Mesendoderm (in vitro differentiated cells): ENCODE measurements at places on chromosomes 3 and 15.

- DNase-seq: peak; percentile 36
These were observed 10.8 kb downstream of the ZNF774 start for GRCh38 chr15:90362936-90363212.

- DNase-seq: peak; percentile 77
These were observed 30.5 kb upstream of the SRP14 start for GRCh38 chr15:40069178-40070165.

DNA sequence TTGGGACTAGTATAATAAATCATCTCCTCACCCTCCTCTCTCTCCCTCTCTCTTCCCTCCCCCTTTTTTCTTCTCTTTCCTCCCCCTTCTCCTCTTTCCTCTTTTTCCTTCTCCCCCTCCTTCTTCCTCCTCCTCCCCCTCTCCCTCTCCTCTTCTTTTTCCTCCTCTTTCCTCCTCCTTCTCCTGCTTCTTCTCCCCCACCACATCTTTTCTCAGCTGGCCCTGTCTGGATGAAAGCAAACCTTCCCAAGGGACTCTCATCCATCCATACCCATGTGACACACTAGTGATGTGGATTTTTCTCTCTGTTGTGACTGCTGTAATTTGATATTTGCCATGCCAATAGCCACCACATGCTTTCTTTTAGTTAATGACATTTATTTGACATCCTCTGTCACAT is 127.2 kb downstream of the EBLN2 start:
- DNase-seq: no peak

- DNase-seq: no peak
These were observed 2.2 kb upstream of the CD276 start for GRCh38 chr15:73681856-73682599.

DNA sequence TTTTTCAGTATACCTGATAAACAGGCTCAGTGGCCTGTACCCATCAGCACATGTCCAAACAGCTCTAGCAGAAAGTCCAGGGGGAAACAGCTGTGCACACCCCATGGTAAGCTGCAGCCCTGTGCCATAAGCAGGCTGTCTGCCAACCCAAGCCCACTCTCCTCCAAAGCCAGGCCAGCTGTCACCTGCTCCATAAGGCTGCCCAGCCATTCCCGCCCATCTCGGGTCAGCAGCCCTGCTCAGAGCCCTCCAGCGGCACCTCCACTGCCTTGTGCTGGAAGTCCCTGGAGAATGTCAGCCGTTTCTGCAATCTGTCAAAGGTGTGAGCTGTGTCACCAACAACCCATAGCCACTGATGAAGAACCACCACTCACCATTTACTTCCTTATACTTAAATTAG is 82.0 kb downstream of the NTRK3 start:
- no peak for DNase-seq

DNA sequence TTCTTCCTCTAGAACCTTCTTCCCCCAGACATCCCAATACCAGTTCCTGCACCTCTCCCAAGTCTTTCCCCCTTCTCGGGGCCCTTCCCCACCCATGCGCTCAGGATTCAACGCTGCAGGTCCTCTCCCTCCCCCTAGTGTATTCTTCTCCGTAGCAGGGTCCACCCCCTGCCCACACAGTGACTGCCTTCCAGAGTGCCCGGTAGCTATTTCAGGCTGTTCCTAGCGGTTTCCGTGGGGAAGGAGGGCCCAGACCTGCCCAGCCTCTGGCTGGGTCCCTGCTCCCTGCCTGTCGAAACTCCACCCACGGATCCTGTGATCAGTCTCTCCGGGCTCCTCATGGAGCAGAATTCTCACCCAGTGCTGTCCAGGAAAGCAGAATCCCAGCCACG is 45.2 kb upstream of the SEC61A1 start:
- DNase-seq: peak; percentile 21

- DNase-seq: no peak
These were observed 216.1 kb downstream of the SV2B start for GRCh38 chr15:91316126-91316525.

DNA sequence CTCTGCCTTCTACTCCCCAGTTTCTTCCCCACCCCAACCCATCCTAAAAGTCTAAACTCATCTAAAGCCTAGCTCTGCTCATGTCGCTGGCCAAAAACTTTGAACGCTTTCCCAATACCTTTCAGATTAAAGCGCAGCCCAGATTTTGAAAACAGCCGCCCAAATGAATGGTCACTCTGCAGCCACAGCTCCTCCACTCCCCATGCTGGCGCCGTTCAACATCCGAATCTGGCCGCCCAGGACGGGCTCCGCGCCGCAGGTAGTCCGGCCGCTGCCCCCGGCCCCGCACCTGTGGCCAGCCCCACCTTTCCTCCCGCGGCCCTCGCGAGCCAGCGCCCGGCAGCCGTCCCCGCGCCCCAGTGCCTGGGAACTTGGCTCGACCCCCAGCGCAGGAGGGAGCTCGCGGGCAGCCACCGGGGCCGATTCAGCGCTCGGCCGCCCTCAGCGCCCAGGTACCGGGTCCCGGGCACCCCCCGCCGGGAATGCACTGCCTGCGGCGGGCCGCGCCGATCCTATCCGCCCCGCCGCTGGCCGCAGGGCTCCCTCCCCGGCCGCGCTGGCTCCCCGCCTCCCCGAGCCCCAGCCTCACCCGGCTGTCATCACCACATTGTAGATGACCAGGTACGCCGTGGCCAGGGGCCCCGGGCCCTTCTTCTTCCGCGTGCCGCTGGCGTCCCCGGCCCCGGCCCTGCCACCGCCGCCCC is 417 bp downstream of the HACD2 start:
- no peak for DNase-seq

GRCh38 chr3:131303848-131304247 is 77.7 kb upstream of the NUDT16 start:
- DNase-seq: no peak

DNA sequence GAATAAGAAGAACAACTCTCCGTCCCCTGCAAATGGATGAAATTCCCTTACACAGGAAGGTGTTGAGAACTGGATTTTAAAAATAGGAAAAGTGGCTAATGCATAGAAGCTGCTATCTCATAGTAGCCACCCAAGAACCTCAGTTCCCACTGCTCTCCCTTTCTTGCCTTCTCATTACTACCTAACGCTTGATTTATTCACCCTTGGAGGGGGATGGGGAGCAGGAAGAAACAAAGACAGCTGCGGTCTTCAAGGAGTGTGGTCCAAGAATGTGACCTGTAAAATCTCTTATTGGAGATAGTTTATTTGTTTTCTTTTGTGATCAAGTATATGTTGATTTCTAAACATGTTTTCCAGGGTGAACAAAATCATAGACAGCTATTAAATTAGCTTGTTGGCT is 274.1 kb upstream of the CTNNB1 start:
- no peak for DNase-seq

GRCh38 chr3:69143612-69144011 is 21.2 kb upstream of the LMOD3 start:
- DNase-seq: peak; percentile 84

GRCh38 chr3:177521305-177521704 is 324.0 kb upstream of the TBL1XR1 start:
- peak; percentile 79 for DNase-seq

DNA sequence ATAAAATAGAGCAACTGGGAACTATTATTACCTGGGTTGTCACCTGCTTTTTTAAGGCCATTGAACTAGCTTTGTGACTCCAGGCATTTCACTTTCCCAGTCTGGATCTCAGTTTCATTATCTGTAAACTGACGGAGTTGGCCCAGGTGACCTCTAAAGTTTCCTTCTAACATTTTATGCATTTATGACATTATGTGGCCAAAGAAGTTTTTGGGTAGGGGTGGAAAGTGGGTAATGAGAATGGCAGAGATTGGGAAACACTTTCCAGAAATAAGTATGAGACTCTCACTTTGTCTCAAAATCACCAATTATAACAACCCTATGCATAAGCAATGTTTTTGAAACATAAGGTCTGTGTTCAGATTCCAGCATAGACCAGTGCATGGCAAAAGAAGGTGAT is 99.1 kb upstream of the ARHGEF3 start:
- DNase-seq: no peak

- DNase-seq: no peak
These were observed 921.0 kb upstream of the CFAP20DC start for GRCh38 chr3:59970796-59971195.

- no peak for DNase-seq
These were observed 25.0 kb downstream of the H1-8 start for GRCh38 chr3:129567939-129568338.

- DNase-seq: no peak
These were observed 443 bp upstream of the NR2F2 start for GRCh38 chr15:96330064-96330449.

- peak; percentile 69 for DNase-seq
These were observed 246.2 kb upstream of the TBL1XR1 start for GRCh38 chr3:177443469-177443868.

- peak; percentile 87 for DNase-seq
These were observed 44.3 kb upstream of the UBE2E1 start for GRCh38 chr3:23761440-23761896.

- DNase-seq: no peak
These were observed 92.0 kb downstream of the PDE8A start for GRCh38 chr15:85073556-85074194.

DNA sequence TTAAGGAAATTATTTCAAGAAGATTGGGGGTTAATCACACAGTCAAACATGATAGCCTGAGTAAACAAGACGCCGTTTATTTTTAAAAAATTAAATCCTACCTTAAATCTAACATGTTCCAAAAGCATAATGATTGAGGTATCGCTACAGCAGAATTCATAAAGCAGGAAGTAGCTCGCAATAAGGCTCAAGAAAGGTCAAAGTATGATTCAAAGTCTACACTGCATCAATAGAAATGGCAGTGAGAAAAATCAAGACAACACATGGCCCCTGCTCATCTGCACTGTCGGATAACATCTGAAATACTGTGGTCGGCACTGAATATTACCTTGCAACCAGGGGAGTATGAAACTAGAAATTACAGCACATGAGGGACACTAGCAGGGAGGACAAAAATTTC is 93.2 kb downstream of the SMARCC1 start:
- no peak for DNase-seq

GRCh38 chr15:49860101-49860500 is 239.3 kb downstream of the DTWD1 start:
- no peak for DNase-seq

DNA sequence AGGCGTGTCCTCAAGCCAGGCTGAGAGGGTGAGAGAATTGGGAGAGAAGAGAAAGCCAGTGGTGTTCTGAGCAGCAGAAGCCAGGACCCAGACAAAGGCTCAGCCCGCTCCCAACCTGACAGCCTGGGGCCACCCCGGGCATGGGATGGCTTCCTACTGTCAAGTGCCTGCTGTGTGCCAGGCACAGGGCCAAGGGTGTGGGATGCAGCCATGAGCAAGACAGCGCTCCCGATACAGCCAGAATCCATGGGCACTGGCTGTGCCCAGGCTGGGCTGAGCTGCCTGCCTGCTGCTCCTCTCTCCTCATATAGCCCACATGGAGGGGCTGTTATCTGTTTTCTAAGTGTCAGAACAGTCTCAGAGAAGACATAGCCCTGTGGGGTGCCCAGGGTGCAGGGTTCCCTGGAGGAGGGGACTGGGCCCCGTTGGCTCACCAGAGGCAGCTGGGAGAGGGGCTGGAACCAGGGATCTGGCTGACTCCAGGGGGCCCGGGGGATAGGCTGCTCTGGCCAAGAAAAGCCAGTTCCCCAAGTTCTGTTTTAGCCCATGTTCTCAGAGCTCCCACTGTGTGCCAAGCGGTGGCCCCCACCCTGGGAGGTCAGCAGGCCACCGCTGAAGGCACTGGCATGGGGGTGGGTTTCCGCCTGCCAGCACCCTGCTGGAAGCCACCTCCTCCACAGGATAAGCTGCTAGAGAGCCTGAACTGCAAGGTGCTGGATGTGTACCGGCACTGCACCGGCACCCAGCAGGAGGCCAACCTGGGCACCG is 39.0 kb downstream of the CFAP100 start:
- DNase-seq: no peak

- no peak for DNase-seq
These were observed 62.4 kb upstream of the POLG start for GRCh38 chr15:89396723-89397652.

DNA sequence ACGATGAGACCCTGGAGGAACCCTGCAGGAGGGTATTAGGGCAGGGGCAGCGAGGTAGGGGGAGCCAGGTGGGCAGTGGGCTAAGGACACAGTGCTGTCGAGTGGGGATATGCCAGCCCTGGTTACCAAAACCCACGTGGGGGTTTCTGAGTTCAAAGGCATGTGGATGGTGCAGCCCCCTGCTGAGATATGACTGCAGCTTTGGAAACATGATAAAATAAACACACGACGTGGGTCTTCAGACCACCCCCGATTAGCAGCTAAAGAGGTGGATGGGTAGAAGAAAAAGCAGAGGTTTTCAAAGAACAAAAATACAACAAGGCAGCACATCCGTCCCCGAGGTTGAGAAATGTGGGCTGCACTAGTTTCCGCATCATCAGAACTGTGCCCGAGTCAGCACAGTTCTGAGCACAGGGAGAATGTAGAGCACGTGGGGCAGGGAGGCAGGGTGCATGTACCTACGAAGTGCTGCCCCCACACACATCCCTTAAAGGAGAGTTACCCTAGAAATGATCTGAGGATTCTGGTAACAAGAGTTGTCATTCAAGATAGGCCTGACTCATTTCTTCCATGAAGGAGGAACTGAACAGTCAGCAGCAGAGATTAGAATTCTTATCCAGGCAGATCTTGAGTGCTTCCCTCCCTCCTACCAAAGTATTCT is 121.3 kb downstream of the RPLP1 start:
- DNase-seq: no peak

- DNase-seq: no peak
These were observed 53.2 kb downstream of the OXNAD1 start for GRCh38 chr3:16318176-16318575.

DNA sequence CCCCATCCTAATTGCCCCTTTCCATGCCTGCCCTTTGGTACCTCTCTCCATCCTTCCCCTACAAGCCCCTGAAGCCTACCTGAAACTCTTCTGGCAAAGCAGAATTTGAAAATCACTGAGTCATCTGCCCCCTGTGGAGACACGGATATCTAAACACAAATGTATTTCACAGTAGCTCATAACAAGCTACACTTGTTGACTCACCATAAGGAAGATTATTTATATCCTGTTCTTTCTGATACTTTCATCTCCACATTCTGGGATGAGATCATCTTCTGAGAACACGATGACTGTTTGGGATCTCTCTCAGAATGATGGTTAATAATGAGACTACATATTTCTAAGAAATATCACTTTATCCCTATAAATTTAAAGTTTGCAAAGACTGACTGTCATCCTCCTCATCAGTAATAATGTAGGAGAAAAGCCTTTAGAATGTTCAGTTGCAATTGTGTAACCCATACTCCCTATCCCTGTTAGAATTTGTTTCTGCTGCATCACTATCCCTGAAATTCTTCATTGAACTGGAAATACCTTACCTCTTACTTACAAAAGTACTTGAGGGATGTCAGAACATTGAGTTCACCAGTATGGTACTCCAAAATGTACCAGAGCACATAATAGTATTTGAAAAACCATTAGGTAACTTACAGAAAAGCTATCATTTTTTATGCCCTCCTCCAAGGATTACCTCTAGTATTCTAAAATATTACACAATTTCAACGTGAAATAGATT is 116.1 kb upstream of the IL12A start:
- peak; percentile 71 for DNase-seq

GRCh38 chr3:143590660-143591059 is 257.6 kb downstream of the SLC9A9 start:
- DNase-seq: peak; percentile 66

GRCh38 chr3:117548600-117548999 is 839.0 kb downstream of the TUSC7 start:
- no peak for DNase-seq
